ENCODE measurements at places on chromosomes 13 and 19. TPM values are rescaled to one million over a fixed set of nuclear protein-coding genes. Genes with fewer than 3 reads are reported as not detected.

- DNase-seq = no peak
These were observed 18.4 kb upstream of the EPHX3 start for GRCh38 chr19:15250640-15250993.

GRCh38 chr13:34421858-34422475 lies 520.1 kb upstream of the NBEA start:
- DNase-seq = no peak

DNA sequence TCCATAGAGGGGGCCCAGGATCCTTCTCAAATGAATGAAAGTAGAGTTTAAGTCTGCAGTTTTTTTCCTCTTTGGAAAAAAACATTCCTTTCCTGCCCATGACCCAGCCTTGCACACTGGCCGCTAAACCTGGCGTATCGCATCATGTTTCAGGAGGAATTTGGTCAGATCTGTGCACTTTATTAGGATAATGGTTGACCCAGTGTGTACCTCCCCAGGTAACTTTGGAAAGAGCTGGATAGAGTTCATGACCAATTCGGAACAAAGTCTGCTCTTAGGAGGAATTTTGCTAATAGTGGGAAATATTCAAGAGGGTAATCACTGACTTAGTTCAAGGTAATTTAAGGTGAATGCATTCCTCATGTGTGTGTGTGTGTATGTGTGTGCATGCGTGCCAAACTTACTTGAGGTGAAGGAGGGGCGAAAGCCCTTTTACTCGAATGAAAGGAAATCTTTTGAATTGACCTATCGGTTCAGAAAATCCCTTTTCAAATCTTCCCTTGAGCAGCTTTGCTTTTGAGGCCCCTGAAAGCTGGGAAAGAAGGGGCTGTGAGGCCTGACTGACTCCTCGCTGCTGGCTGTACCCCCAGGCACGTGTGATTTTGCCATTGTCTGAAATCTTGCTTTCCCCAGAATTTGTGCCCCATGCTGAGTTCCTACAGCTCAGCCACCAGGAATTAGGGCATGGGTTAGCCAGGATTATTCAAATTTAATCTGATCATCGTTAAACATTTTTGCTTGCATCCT lies 46.3 kb downstream of the SIPA1L3 start:
- no peak for DNase-seq

GRCh38 chr13:76148926-76149325 lies 512.8 kb downstream of the LMO7 start:
- DNase-seq = no peak

DNA sequence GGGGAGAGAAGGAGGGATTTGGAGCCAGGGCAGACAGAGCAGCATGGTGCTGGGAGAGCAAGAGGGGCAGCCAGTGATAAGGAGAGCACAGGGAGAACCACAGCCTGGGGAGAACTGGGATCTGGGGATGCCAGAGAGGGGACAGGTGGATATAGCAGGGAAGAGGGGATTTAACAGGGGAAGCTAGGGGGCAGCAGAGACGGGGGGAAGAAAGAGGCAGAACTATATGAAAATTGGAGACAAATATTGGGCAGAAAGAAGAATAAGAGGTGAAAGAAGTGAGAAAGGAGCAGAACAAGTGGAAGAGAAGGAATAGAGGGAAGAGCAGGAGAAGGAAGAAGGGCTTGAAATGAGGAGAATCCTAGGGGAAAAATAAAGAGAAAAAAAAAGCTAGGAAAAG lies 6.5 kb upstream of the ZNF528 start:
- no peak for DNase-seq

DNA sequence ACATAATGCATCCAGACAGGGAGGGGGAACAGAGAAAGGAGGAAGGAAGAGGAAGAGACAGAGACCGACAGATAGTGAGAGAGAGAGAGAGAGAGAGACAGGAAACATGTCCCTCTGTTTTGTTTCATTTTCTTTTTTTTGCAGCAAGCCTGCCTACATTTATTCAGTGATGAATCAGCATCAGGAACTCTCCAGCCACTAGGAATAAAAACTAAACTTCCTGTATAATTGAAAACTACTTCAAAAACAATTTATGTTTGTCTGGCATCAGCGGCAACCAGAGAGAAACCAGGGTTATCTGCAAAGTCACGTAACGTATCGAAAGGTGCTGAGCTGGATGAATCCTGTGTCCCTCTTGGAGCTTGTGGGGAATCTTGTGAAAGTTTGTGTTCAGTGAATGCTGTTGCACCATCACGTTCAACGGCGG lies 148.6 kb upstream of the SOX21 start:
- DNase-seq = no peak

GRCh38 chr19:46629546-46630025 lies 4.7 kb upstream of the PTGIR start:
- no peak for DNase-seq

- no peak for DNase-seq
These were observed 210.3 kb upstream of the PCDH9 start for GRCh38 chr13:67440236-67440975.

DNA sequence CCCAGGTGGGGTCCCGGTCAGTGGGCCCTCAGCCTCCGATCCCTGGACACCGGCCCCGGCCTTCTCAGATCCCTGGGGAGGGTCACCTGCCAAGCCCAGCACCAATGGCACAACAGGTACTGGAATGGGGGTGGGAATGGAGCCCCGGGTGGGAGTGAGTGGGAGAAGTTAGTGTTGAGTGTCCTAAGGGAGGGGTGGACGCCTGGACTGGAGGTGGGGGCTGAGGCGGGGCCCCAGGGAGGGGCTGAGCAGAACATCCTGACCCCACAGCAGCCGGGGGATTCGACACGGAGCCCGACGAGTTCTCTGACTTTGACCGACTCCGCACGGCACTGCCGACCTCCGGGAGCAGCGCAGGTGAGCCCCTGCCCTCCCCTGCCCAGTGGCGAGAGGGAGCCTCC lies 17.7 kb downstream of the EPN1 start:
- no peak for DNase-seq

DNA sequence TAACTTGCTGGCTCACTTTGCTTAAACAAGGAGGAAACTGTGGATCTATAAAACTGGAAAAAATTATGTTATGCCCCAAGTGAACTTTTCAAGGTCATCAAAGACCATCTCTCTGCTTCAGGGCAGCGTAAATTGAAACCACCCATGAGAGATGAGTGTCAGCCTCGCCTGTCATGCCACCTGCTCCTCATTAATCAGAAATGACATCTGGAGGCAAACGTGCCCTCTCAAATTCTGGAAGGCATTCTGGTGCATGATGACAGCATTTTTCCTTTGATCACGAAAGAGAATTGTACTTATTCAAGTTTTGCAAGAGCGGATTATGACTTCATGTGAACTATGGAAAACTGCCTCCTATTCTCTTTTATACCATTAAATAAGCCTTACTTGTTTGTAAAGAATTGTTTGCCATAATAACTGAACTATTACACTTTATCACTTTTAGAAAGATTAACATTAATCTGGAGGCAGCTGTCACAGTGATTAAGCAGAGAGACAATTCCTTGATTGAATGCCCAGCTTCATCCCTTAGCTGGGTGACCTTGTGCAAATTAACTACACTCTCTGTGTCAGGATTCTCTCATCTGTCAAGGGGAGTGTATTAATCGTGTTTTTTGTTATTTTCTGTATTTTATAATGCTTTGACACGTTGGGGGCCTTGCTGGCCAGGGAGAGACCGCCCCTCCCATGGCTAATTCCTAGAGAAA lies 17.0 kb upstream of the SACS start:
- DNase-seq = no peak

DNA sequence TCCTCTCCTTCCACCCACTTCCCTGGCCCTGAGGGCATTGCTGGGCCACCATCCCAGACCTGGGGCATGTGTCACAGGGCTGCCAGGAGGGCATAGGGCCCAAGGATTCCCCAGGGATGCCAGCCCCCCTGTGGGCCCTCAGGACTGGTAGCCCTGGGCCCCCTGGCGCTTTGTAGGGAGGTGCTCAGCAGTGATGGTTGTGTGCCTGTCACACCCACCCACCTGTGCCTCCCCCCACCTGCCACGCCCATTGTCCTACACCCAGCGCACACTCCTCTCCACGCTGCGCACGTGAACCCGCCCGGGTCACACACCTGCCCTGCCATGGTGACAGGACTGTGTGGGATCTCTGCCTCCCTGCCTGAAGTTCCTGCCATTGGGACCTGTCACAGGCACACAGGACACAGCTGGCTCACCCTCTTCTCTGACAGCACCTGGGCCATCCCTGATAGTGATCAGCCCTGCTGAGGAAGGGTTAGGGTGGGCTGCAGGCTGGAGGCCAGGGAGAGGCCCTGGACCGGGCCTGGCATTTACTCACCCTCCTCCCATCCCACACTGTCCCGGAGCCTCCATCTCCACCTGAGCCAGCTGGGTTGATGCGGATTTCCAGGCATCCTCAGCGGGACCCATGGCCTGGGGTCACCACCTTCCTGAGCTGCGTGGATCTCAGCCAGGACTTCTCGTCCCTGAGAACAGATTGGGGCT lies 23.9 kb downstream of the WTIP start:
- peak; percentile 28 for DNase-seq

- no peak for DNase-seq
These were observed 65.5 kb downstream of the STK24 start for GRCh38 chr13:98511435-98511834.

- no peak for DNase-seq
These were observed 35.8 kb upstream of the TM9SF2 start for GRCh38 chr13:99465454-99465853.

DNA sequence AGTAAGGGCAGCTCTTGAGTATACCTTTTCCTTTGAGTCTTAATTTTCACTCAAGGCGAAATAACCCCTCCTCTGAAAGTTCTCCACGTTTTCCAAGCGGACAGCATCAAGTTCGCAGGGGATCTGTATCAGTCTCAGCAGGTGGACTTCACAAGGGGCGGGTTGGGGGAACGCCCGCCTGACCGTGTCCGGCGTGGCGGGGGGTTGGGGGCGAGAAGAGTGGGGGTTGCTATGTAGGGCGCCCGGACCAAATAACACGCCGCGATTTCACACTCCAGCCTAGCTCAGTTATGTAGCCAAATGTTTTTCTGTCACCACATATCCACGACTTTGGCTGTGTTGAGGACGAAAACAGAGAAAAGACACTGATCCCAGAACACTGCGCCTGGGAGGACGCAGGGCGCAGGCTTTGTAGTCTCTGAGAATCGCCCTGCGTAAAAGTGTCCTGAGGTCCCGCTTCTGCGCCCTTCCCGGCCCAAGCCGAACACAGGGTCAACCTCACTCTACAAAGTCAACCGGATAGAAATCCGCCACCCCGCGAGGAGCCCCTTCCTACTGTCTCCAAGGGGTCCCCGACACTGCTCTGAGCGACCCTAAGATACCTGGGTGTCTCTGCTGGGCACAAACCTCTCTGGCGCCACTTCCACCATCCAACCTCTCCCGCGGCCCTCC lies 524 bp downstream of the RUBCNL start:
- DNase-seq = no peak

GRCh38 chr13:23506807-23507291 lies 63.4 kb upstream of the TNFRSF19 start:
- DNase-seq = no peak

Gene GARIN5A
- 2.5 TPM for total RNA-seq

Gene ATP4A
- total RNA-seq = not detected

Gene TNFSF13B
- 11.4 TPM for total RNA-seq
